ENCODE measurements at places on chromosomes 4 and X.
A peak's percentile ranks its signal among the peaks of the same experiment; 100 is the strongest.

GRCh38 chr4:112954286-112954685 lies 95.2 kb upstream of the ANK2 start:
- DNase-seq = no peak

DNA sequence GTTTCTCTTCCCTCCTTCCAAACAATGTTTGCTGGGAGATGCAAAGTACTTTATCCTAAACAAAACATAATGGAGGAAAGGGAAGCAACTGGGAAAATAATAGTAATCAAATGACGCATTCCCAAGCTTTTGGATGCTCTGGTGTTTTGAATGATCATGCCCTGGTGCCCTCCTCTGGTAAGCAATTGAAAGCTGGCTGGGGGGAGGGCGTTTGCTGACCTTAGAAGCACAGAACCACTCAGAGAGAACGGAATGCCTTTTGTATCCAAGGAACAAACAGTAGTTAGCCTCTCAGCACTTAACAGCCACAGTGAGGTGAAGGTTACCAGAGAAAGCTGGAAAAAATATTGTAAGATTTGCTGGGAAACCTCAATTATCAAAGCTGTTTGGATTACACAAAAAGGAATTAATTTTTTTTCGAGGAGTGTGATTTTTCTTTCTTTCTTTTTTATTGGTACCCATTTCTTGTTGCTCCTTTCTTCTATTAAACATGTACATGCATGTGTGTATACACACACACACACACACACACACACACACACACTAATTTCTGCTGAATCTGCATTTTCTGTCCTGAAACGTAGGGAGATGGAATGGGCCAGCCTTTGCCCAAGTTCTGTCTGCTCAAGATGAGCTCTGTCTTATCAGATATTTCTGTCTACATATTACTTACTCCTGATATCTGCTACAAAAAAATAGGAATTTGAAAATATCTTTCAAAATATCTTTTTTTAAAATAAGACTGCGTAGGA lies 155.8 kb upstream of the IGFBP7 start:
- DNase-seq = no peak

GRCh38 chrX:29666366-29666765 lies 549.0 kb upstream of the MAGEB2 start:
- no peak for DNase-seq

DNA sequence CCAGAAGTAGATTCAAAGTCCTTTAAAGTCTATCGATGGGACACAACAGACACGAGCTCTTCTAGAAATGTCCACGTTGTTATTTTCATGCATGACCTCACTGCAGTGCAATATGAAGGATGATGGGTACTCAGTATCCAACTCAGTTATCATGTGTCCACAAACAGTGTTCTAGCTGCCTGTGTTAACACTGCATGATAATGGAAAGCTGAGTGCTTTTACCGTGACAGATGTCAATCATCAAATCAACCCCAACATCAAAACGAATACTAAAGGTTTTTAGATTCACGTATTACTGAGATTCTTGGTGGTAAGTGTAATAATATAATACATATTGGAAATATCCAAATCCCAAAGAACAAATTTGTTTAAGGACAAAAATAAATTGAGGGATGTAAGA lies 394.8 kb upstream of the TENM3 start:
- DNase-seq = no peak

GRCh38 chrX:69036674-69037573 lies 128.3 kb downstream of the PJA1 start:
- DNase-seq = no peak

DNA sequence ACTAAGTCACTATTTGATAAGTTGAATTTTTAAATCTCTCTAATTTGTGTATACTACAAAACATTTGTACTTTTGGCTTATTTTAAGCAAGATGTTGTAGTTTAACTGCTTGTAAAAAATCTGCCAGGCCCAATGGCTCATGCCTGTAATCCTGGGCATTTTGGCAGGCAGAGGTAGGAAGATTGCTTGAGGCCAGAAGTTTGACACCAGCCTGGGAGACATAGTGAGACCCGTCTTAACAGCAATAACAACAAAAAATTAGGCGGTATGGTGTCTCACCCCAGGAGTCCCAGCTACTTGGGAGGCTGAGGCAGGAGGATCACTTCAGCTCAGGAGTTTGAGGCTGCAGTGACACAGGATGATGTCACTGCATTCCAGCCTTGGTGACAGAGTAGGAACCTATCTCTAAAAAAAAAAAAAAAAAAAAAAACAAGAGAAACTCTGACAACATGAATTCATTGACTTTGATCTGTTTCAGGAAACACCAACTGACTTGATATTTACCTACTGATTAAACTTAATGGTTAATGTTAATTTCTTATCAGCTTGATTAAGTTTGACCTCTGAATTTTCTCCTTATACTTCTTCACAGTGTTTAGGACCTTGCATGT lies 8.9 kb downstream of the FHIP1A start:
- DNase-seq = peak; percentile 16

- DNase-seq = no peak
Observed at GRCh38 chr4:129322920-129323319, 227.0 kb downstream of the C4orf33 start.

GRCh38 chr4:162274354-162274753 lies 110.6 kb upstream of the FSTL5 start:
- DNase-seq = no peak

GRCh38 chr4:119394826-119395225 lies 72.9 kb upstream of the FABP2 start:
- DNase-seq = no peak

DNA sequence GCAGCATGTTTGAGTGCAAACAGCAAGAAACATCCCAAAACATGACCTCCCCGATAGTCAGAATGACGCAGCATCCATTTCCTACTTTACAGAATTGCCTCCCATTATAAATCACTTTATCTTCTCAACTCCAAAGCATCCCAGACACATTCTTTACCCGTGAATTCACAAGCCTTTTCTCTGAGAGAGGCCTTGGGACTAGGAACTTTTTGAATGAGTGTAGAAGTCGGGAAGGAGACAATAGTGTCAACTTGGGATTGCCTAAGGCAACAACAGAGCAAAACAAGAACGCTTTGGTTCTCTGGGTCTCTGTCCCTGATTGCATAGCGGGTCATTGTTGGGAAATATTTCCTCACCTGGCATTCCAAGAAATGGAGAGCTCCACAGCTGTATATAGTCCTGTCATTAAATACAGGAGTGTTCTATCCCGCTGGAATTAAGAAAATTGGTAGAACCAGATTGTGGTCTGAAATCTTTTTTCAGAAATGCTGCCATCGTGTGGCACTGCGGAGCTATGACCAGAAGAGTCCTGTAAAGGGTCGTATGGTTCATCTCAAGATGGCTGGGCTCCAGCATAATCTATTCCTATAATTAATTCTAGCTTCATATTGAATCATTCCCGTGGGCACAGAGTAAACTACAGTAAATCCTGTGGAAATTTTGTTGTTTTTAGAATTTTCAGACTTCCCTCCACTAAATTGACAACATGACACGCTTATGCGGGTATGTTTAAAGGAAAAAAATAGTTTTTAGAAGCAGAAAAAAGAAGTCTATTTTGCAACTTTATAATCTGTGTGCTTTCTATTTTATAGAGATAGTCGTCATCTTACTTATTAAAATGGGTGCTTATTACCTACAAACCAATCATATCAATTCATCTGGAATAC lies 2.0 kb upstream of the SPP1 start:
- peak; percentile 70 for DNase-seq

GRCh38 chr4:95466791-95467190 lies 82.0 kb downstream of the UNC5C start:
- no peak for DNase-seq
